ENCODE measurements at places on chromosomes 4 and X.

GRCh38 chr4:147933316-147933715 lies 201.4 kb downstream of the ARHGAP10 start:
- peak; percentile 37 for DNase-seq

- no peak for DNase-seq
Observed at GRCh38 chr4:98996765-98997068, 1.2 kb downstream of the METAP1 start.

DNA sequence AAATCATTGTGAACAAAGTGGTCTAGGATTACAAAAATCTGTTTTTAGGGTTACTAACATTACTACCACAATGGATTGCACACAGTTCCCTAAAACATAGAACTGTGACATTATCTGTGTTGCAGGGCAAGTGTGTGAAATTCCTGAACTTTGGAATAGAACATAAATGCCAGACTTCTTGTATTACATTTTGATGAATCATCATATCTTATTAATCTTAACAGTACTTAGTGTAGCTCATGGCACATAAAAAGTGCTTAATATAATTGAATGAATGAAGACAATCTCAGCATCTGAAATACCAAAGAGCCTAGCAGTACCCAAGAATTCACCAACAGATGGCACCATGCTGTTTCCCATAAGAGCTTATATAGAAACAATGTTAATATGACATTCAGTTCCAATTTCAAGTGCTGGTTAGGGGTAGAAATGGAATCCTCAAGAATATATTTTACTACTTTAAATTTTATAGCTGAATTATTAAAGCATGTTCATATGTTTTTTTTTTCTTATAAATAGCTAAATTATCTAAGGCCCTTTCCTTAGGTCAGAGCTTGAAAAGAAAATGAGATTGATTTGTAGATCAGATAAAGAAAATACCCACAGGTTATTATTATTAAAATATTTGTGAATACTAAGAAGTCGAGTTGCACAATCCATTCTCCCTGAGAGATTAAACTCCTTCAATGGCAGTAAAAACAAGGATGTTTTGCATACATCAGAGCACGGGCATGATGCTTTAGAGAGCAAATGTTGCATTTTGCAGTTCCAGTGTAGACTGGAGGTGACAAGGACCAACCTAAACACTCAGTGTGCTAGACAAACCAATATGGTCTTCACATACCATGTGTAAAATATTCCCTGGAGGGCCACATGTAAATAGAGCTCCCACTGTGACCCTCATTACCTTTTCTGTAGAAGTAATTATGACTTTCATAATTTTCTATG lies 25.7 kb upstream of the SHISA3 start:
- DNase-seq, result peak; percentile 70

- peak; percentile 73 for DNase-seq
Observed at GRCh38 chrX:38754102-38754790, 47.0 kb upstream of the MID1IP1 start.

- no peak for DNase-seq
Observed at GRCh38 chr4:74547042-74547441, 102.1 kb downstream of the AREG start.

GRCh38 chr4:7146786-7147115 lies 45.6 kb upstream of the SORCS2 start:
- no peak for DNase-seq

GRCh38 chr4:113636438-113636818 lies 125.1 kb downstream of the CAMK2D start:
- DNase-seq, result no peak

GRCh38 chr4:169492436-169493163 lies 119.8 kb downstream of the NEK1 start:
- peak; percentile 71 for DNase-seq

DNA sequence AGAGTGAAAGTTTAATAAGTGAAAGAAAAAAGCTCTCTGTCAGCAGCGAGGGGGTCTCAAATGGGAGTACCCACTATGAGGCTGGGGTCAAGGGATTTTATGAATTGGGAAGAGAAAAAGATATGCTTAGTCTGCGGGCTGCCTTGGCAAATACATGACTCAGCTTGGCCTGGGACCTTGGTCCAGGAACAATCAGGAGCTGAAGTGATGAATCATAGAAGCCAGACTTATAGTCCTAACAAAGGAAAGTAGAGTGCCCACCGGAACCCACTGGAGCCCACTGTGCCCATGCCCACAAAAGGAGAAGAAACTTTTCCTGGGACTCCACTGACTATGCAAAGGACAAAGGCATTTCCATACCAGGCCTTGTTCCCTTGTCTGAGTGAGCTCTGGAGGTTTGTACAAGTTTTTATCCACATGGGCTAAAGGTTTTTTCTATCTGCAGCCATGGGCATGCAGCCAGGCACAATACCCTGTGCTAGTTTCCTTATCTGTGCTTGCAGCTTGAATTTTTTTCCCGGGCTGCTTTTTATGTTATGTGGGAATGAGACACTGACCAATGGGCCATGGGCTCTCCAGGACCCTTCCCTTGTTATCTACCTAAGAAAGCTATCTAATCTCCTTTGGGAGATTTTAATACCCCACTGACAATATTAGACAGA lies 201.7 kb downstream of the FAM133A start:
- DNase-seq, result no peak

DNA sequence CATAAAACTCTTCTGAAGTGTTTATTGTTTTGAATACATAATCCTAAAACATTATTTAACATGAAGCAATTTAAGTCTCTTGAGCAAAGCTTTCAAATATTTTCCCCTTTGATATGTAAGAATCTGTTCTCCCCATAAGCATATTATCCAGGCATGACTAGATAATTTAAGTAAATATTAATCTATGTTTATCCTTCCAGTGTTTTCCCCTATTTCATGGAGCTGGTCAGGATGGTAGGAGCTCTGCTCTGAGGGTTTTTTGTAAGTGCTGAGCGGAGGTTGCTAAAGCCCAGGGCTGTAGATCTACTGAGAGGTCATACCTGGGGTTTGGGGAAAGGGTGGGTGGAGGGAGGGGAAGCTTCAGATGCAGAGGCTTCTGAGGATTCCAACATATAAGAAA lies 258.9 kb upstream of the SFRP2 start:
- no peak for DNase-seq

GRCh38 chr4:65195002-65195401 lies 475.3 kb downstream of the EPHA5 start:
- no peak for DNase-seq

GRCh38 chrX:53313728-53314105 lies 32.3 kb upstream of the IQSEC2 start:
- no peak for DNase-seq

DNA sequence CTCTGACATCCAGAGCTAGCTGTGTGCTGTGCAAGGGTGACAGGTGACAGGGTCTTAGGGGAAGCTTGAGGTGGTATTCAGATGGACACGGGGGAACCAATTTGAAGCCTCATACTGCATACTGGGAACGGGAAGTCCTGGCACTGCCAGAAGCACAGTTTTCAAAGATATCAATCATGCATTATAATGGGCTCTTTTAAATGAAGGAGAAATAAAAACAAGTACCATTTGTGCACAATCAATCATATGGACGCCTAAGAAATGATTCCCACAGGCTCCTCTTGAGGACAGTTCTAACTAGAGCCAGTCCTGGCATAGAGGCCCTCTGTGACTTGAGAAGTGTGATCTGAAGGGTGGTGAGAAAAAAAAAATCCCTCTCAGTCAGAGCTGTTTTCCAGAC lies 50.9 kb downstream of the TSC22D3 start:
- no peak for DNase-seq

DNA sequence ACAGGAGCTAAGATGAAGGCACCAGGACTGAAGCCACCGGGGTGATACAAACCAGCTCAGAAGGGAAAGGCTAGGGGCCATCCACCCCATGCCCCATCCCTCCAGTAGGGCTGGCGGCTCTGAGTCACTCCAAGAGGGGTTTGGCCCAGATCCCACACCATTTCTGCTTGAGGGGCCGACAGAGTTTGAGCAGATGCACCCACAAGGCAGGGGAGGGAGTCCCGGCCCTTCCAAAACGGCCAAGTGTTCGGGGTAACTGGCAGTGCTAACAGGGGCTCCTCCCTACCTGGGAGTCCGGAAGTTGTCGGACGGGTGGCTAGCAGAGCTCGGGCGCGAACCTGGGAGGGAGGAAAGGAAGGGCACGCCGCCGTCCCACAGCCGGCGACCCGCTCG lies 412 bp downstream of the SLC10A3 start:
- DNase-seq, result peak; percentile 38

- DNase-seq, result peak; percentile 96
Observed at GRCh38 chr4:76850010-76850441, 47.9 kb downstream of the SOWAHB start.

DNA sequence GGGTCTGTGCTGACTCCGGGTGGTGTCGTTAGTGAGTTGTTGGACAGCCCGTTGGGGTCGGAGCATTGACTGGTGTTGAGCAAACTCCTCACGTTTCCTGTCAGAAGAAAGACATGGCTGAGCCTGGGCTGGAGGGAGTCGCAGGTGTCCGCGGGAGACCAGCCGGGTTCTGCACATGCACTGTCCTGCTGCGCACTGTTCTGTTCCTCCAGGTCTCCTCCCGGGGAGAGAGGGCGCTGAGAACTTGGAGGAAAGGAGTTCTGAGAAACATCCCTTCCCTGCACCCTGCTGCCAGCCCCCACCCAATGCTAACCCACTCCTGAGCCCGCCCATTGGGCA lies 1.1 kb downstream of the ZNF141 start:
- DNase-seq, result peak; percentile 14

DNA sequence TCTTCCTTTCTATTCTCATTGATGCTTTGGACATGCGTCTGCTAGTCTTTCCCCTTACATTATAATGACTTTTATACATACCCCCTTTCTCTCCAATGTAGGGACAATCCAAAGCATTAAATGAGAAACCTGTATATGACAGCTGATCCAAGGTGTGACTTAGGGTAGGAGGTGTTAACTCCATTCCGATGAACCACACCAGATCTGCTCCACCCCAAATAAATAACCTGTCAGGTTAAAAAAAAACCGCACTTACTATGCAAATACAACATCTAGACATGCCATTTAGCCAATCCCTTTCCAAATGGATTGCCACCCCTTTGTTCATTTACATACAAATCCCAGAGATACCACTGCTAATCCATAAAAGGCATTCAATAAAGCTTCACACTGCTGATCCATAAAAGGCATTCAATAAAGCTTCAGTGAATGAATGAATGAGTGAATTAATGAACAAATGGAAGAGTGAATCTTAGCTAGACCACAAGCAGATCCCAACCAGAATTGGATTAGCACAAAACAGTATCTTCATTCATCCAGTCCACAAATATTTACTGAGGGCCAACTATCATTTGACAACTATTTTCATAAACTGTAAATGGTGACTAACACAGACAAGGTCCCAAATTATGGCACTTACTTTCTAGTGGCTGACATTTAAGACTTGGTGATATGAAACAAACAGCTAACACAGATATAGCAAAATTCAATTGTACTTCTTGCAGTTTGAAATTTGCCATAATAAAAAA lies 158.9 kb upstream of the MAP3K15 start:
- DNase-seq, result no peak
